ENCODE measurements at places on chromosomes 1 and 21. TPM values are rescaled to one million over a fixed set of nuclear protein-coding genes. Genes with fewer than 3 reads are reported as not detected.

MMEL1 gene
- 7.4 TPM for total RNA-seq

PLA2G4A gene
- 7.0 TPM for total RNA-seq

OR2L8 gene
- total RNA-seq = not detected

GNL2 gene
- total RNA-seq = 51.7 TPM

GRIK1 gene
- total RNA-seq = not detected

DNA sequence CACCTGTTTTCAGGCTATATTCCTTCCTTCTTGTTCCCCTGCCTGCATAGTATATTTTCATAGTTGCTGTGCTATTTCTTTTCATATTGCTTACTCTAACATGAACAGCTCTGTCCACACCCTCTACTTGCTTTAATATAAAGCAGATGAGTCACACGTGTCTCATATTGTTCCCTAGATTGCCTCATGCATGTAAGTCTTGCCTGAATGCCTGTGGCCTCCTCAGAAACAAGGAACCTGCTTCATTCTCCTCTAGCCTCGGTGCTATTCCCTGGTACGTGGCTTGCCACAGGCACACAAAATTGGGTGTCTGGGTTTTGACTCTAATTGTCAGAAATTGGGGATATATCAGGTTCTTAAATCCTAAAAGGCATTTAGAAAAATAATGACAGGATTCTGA lies 16.5 kb upstream of the PKP1 start:
- no peaks in the 10 kb centered on the region for H3K36me3 ChIP-seq
- H3K4me3 ChIP-seq = no peak overlapping the region
- H3K4me1 ChIP-seq = no peaks in the 10 kb centered on the region
- H3K27ac ChIP-seq = no peak overlapping the region

DNA sequence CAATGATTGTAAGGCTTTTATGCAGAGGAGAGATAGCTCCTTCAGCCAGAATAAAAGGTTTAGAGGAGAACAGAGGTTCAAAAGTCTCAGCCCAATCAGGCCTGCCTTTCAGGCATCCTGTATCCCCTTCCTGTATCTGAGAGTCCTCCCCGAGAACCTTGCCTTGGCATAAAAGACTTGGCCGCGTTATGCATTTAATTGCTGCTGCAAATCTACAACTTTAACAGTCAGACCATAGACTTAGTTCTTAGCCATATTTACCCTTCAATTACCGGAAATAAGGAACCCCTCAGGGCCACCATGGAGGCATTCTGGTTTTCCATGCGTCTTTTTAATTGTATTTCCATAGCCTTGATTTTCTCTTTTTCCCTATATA lies 18.3 kb upstream of the HYI start:
- no peak overlapping the region for H3K4me3 ChIP-seq
- H3K27ac ChIP-seq = no peak overlapping the region

GRCh38 chr1:160206421-160207117 lies 1.4 kb downstream of the PEA15 start:
- peak overlapping the region; percentile 89 for H3K4me3 ChIP-seq
- H3K4me1 ChIP-seq = peaks cover 15% of the 10 kb centered on the region
- no peaks in the 10 kb centered on the region for H3K27me3 ChIP-seq
- H3K36me3 ChIP-seq = no peaks in the 10 kb centered on the region
- DNase-seq = no peak
- H3K27ac ChIP-seq = peak overlapping the region; percentile 93

- peaks cover 6% of the 10 kb centered on the region for H3K36me3 ChIP-seq
- H3K27me3 ChIP-seq = no peaks in the 10 kb centered on the region
- no peak overlapping the region for H3K4me3 ChIP-seq
- no peak for DNase-seq
- peaks cover 9% of the 10 kb centered on the region for H3K4me1 ChIP-seq
These were observed 172.4 kb downstream of the CLIC6 start for GRCh38 chr21:34841154-34841553.

DNA sequence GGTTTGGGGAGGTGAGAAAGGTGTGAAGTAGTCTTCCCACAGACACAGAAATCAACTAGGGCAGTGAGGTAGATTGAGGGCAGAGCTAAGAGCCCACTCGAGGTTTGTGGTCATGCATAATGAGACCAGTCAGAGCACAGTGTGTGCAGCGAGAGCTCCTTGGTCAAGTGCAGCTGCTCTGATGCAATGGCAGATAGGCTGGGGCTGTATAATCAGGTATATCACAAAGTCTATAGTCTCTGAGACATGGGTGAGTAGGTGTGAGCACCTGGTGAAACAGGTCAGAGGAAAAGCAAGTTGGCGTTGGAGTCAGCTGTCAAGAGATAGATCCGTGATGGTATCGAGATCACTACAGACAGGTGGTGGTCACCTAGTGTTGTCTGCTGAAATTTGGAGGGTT lies 17.6 kb downstream of the DSCAM start:
- DNase-seq = no peak
- H3K4me3 ChIP-seq = no peak overlapping the region
- H3K27me3 ChIP-seq = no peaks in the 10 kb centered on the region
